ENCODE measurements at places on chromosomes 2 and 18.

- no peak overlapping the region for H3K27ac ChIP-seq
- no peaks in the 10 kb centered on the region for H3K4me1 ChIP-seq
- no peak overlapping the region for H3K4me3 ChIP-seq
- H3K27me3 ChIP-seq, result no peaks in the 10 kb centered on the region
- no peak for DNase-seq
These were observed 910.4 kb upstream of the GYPC start for GRCh38 chr2:125745514-125745913.

DNA sequence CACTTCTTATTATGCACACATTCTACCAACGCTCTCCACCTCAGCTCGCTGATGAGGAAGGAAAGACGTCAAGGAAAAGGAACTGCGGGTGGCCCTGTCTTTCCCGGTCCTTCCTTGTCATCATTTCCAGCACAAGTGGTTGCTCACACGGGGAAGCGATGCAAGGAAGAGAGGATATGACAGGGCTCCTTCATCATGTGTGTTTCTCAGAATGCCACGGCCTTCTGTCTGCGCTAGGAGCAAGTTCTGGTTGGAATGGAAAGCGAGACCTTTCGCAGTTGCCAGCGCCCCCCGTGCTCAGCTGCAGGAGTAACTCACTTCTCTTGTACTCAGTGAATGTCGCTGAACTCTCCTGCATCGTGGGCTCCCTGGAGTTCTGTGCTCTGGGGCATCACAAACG, 191.8 kb upstream of the GLI2 start:
- DNase-seq, result no peak
- no peak overlapping the region for H3K4me3 ChIP-seq
- H3K27me3 ChIP-seq, result peaks cover 3% of the 10 kb centered on the region

DNA sequence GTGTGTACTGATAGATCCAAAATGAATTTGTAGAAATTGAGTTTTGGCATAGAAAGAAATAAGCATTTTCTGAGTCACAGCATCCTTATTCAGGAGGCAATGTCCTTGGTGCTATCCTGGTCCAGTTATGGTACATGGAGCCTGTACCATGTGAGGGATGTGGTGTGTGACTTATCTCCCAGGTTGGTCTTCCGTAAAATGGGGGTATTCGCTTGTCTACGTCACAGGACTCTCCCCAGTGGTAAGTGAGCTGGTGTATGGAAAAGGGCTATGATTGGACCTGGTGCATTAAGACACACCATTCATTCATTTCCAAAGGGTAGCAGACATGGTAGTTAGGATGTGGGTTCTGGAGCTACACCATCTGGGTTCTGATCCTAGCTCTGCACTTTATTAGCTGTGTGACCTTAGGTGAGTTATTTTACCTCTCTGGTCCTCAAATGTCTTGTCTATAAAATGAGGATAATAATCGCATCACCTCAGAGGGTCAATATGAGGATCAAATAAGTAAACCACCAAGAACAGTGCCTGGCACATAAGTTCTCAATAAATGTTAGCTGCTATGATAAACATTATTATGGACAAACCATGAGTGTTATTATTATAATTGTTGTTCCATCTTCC, 119.2 kb downstream of the MYCN start:
- no peak for DNase-seq
- H3K36me3 ChIP-seq, result peaks cover 4% of the 10 kb centered on the region
- H3K4me1 ChIP-seq, result no peaks in the 10 kb centered on the region

GRCh38 chr18:76621226-76621625, 126.2 kb upstream of the ZNF516 start:
- H3K4me3 ChIP-seq, result no peak overlapping the region
- no peak overlapping the region for H3K27ac ChIP-seq
- H3K36me3 ChIP-seq, result no peaks in the 10 kb centered on the region
- no peak for DNase-seq
- peaks cover 10% of the 10 kb centered on the region for H3K4me1 ChIP-seq

- no peak overlapping the region for H3K27ac ChIP-seq
- DNase-seq, result no peak
- H3K4me3 ChIP-seq, result no peak overlapping the region
- H3K4me1 ChIP-seq, result no peaks in the 10 kb centered on the region
- no peaks in the 10 kb centered on the region for H3K27me3 ChIP-seq
- peaks cover 12% of the 10 kb centered on the region for H3K36me3 ChIP-seq
These were observed 124.8 kb downstream of the DYM start for GRCh38 chr18:49335677-49336076.

- peaks cover 2% of the 10 kb centered on the region for H3K36me3 ChIP-seq
- DNase-seq, result no peak
- peaks cover 6% of the 10 kb centered on the region for H3K4me1 ChIP-seq
These were observed 28.7 kb upstream of the SMIM21 start for GRCh38 chr18:75456199-75456631.

GRCh38 chr2:181780657-181781056, 100.3 kb upstream of the NEUROD1 start:
- H3K27me3 ChIP-seq, result no peaks in the 10 kb centered on the region

GRCh38 chr2:99275882-99276281, 20.4 kb upstream of the LYG2 start:
- H3K4me3 ChIP-seq, result no peak overlapping the region
- peaks cover 18% of the 10 kb centered on the region for H3K36me3 ChIP-seq
- H3K4me1 ChIP-seq, result no peaks in the 10 kb centered on the region
- H3K27ac ChIP-seq, result no peak overlapping the region
- DNase-seq, result no peak
- H3K27me3 ChIP-seq, result no peaks in the 10 kb centered on the region

GRCh38 chr2:214310319-214310718, 100.5 kb upstream of the VWC2L start:
- no peak for DNase-seq
- H3K4me3 ChIP-seq, result no peak overlapping the region
- H3K4me1 ChIP-seq, result no peaks in the 10 kb centered on the region
- H3K27ac ChIP-seq, result no peak overlapping the region

GRCh38 chr2:164803776-164804466, 37.7 kb downstream of the COBLL1 start:
- DNase-seq, result no peak
- H3K36me3 ChIP-seq, result no peaks in the 10 kb centered on the region
- no peak overlapping the region for H3K27ac ChIP-seq
- H3K4me3 ChIP-seq, result no peak overlapping the region

DNA sequence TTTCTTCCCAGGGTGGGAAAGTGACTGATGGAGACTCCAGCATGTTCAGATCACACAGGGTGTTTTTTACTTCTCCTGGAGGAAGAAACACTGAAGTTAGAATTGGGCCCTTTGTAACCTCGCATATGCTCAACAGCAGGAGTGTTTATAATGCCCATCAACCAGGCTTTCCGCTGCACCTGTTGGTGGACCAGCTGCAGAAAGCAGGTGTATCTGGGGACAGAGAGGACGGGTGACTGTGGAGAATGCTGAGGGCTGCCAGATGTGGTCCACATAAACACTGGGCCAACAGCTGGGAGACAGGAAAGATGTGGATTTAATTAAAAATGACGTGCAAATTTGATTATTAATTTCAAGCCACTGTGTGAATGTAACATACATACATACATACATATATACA, 335.5 kb upstream of the SPRED2 start:
- no peak overlapping the region for H3K27ac ChIP-seq
- no peaks in the 10 kb centered on the region for H3K36me3 ChIP-seq
- DNase-seq, result no peak
- no peaks in the 10 kb centered on the region for H3K4me1 ChIP-seq
- H3K27me3 ChIP-seq, result no peaks in the 10 kb centered on the region
- no peak overlapping the region for H3K4me3 ChIP-seq

- DNase-seq, result no peak
- no peaks in the 10 kb centered on the region for H3K4me1 ChIP-seq
- no peaks in the 10 kb centered on the region for H3K36me3 ChIP-seq
- H3K4me3 ChIP-seq, result no peak overlapping the region
- H3K27me3 ChIP-seq, result peaks cover 4% of the 10 kb centered on the region
- no peak overlapping the region for H3K27ac ChIP-seq
These were observed 19.9 kb upstream of the NEDD4L start for GRCh38 chr18:58024139-58024538.

DNA sequence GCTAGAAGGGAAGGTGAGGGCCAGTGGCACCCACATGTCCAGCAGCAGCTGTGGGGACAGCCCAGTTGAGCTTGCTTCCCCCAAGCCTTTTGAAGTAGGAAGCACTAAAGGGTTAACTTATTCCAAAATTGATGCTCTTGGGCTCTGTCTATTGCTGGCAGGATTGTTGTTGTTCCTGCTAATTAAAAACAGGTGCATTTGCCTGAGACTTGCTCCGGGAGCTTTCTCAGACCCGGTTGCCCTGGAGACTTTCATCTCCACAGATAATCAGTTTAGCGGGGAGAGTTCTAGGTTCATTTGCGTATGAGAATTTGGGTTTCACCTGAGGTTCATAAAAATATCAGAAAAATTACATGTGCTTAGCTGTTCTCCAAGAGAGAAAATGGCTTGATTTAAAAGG, 277.3 kb downstream of the LRATD1 start:
- H3K27me3 ChIP-seq, result no peaks in the 10 kb centered on the region
- no peaks in the 10 kb centered on the region for H3K4me1 ChIP-seq
- no peak overlapping the region for H3K27ac ChIP-seq
- no peaks in the 10 kb centered on the region for H3K36me3 ChIP-seq
- no peak for DNase-seq

DNA sequence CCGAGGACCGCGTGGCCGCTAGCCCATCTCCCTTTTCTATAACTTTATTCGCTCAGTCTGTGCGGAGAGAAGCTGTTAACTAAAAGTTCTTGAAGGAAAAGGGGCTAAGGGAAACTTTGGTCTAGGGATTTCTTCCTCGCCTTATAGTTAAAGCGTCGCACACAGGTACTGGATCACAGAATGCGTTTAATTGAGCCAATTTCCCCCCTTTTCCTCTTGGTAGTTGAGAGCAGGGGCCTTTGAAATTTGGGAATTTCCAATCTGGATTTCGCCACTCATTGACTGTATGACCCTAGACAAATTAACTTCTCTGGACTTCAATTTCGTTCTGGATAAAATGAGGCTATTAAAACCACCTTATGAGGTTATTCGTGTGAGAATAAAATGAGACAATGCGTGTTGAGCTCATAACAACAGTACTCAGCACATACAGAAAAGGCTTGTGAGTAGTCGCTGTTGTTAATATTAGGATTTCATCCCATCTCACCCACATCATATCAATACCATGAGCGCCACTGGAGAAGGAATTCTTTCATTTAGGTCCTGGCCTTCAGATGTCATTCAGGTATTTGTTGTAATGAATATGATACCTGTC, 763 bp upstream of the OLA1 start:
- peaks cover 11% of the 10 kb centered on the region for H3K36me3 ChIP-seq
- peak overlapping the region; percentile 80 for H3K27ac ChIP-seq
- peaks cover 30% of the 10 kb centered on the region for H3K4me1 ChIP-seq
- DNase-seq, result no peak
- H3K27me3 ChIP-seq, result no peaks in the 10 kb centered on the region

DNA sequence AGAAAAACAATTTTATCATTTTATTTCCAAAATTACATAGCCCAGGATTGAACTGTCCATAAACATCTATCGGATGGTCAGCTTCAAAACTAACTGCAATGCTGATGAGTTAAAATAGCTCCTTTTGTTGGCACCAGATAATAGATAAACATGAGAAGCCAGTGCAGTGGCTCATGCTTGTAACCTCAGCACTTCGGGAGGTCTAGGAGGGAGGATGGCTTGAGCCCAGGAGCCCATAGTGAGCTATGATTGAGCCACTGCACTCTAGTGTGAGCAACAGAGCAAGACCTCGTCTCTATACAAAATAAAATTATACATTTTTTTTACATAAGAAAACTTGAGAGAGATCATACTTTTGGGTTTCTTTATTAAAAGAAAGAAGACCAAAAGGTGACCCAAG, 34.6 kb upstream of the IMPA2 start:
- peak overlapping the region; percentile 36 for H3K27ac ChIP-seq
- H3K4me3 ChIP-seq, result peak overlapping the region; percentile 72
- no peak for DNase-seq
- H3K36me3 ChIP-seq, result no peaks in the 10 kb centered on the region

DNA sequence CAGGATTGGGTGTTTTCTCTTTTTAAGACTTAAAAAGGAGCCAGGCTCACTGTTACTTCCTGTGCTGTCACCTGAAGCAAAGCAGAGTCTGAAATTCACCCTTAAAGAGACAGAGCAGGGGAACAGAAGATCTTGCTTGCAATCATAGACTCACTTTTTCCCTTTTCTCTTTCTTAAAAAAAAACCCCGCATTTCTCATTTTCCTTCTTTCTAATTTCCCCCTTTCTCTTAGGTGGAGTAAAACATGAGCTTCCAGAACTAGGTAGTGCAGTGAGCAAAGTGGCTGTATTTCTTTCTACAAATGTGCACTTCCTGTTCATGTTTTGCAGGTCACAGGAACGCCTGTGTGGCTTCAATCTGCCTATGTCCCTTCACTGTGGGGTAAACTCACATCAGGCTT, 381.2 kb downstream of the LPIN1 start:
- H3K36me3 ChIP-seq, result no peaks in the 10 kb centered on the region
- DNase-seq, result no peak
- peak overlapping the region; percentile 50 for H3K27ac ChIP-seq
- peaks cover 7% of the 10 kb centered on the region for H3K4me1 ChIP-seq

GRCh38 chr2:151043484-151043883, 218.2 kb downstream of the RBM43 start:
- H3K27me3 ChIP-seq, result no peaks in the 10 kb centered on the region
- DNase-seq, result no peak
- H3K36me3 ChIP-seq, result no peaks in the 10 kb centered on the region
- no peak overlapping the region for H3K4me3 ChIP-seq
- no peak overlapping the region for H3K27ac ChIP-seq

DNA sequence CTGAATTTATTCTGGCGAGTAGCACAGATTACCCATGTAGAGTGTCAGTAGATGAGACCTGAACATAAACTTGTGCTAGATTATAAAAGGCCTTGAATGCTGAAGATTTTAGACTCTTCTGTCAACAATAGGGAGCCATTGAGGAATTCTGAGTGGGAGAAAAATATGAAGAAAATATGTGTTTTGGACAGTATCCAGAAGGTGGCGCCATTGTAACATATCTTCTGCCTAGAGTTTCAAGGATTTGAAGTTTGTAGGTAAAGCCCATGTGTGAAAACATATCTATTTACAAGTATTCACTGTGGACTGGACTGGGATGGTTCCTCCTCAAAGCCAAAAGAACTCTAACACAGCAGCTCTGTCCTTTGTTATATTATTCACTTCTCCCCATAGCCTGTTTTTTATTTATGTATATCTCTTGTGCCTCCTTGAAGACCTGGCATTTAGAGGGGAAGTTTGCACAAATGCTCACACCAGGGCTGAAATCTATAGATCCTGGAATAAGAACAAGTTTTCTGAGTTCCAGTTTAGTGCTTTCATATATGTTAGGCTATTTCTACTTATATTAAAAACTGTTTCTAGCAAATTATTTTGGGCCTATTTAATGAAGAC, 124.9 kb downstream of the RDH14 start:
- no peak for DNase-seq
- H3K36me3 ChIP-seq, result no peaks in the 10 kb centered on the region
- H3K4me1 ChIP-seq, result no peaks in the 10 kb centered on the region
- H3K27me3 ChIP-seq, result peaks cover 11% of the 10 kb centered on the region
- no peak overlapping the region for H3K4me3 ChIP-seq
- no peak overlapping the region for H3K27ac ChIP-seq

GRCh38 chr2:240050278-240050677, 3.0 kb downstream of the OR6B3 start:
- no peak overlapping the region for H3K27ac ChIP-seq
- H3K4me3 ChIP-seq, result no peak overlapping the region
- peaks cover 40% of the 10 kb centered on the region for H3K27me3 ChIP-seq
- DNase-seq, result no peak
- no peaks in the 10 kb centered on the region for H3K4me1 ChIP-seq

- H3K27me3 ChIP-seq, result no peaks in the 10 kb centered on the region
- no peak overlapping the region for H3K27ac ChIP-seq
- no peak for DNase-seq
- H3K4me3 ChIP-seq, result no peak overlapping the region
- H3K4me1 ChIP-seq, result no peaks in the 10 kb centered on the region
These were observed 426.9 kb downstream of the NR4A2 start for GRCh38 chr2:155905657-155906056.
